ENCODE measurements at places on chromosomes 4 and X.

DNA sequence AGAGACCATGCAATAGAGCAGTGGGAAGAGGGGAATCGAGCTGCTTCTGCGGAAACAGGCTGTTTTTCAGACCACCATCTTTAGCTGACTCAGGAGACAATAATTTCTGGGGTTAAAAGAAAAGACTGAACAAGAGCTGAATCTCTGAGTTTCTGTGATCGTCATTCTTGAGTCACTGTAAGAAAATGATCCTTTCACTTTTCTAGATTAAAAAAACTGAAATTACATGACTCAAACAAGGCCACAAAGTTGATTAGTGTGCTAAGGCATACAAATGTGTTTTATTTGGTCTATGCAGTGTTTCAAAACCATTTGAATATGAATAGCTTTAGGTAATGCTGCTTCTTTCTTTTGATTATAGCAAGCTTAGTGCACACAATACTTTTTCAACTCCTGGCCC, 194.4 kb upstream of the RPL34 start:
- no peak for DNase-seq

DNA sequence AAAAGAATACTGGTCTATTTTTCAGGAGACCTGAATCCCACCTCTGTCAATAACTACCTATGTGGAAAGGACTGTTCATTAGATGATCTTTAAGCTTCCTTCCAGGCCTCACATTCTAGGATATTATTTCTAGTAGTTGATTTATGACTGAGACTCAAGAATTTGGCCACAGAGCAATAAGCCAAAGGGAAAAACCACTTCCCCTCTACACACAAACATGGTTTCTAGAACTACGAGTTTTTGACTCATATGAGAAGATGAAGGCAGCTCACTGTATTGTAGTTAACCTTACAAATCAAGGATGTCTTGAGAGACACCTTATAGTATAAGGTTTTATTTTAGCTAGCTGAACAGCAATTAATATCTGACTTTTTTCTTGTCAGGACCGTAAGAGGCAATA, 36.9 kb upstream of the GDPD2 start:
- DNase-seq, result no peak

GRCh38 chr4:168538632-168539031, 41.8 kb downstream of the PALLD start:
- no peak for DNase-seq

DNA sequence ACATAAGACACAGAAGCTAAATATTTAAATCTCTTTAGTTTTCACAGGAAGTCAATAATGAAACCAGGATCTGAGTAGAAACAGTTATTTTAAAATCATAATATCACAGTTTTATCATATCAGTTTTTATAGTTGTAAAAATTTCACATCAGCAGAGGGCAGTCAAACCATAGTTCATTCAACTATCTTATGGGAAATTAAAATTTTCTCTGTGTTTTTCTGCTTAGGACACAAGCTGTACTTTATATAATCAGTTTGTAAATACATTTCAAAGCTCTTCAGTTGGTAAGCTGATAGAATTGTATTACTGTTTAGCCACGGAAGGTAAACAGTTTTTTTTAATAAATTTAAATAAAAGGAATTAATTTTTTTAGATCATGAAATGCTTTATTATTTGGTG, 204.8 kb upstream of the NUDT6 start:
- DNase-seq, result no peak

GRCh38 chrX:5788910-5789309, 439.8 kb downstream of the NLGN4X start:
- DNase-seq, result no peak

DNA sequence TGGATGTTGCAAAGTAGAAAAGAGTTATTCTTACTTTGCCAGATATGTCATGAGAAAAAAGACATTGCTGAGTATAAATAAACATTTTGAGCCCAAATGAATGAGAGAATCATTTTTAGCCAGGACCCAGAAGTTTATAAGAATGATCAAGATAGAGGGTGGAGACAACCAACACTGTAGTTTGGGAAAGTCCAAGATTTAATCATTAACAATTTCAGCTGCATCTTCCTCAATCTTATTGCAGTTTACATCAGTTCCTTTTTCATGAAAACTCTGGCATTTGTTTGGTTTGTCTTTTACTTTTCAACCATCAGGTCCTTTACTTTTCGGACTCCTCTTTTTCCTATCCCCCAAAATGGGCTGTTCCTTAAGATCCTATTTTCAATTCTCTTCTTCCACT, 645.9 kb downstream of the ANKRD50 start:
- no peak for DNase-seq

GRCh38 chrX:75151827-75152592, 4.1 kb downstream of the ABCB7 start:
- DNase-seq, result no peak

GRCh38 chr4:60812811-60813210, 387.3 kb upstream of the ADGRL3 start:
- DNase-seq, result no peak

DNA sequence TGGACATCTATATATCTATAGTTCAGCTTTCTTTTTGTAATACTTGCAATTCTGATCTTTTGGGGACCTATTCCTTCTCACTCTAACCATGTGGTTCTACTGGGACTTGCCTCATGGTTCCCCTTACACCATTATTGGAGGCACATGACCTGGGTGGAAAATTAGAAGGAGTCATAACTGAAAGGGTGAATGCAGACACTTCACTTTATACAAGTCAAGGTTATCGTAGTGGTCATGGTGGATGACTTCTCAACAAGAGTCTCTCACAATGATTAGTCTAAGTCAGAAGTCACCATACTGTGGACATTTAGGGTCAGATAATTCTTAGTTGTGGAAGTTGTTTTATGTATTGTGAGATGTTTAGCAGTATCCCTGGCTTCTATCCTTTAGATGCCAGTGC, 10.5 kb upstream of the EIF4E start:
- DNase-seq, result no peak

DNA sequence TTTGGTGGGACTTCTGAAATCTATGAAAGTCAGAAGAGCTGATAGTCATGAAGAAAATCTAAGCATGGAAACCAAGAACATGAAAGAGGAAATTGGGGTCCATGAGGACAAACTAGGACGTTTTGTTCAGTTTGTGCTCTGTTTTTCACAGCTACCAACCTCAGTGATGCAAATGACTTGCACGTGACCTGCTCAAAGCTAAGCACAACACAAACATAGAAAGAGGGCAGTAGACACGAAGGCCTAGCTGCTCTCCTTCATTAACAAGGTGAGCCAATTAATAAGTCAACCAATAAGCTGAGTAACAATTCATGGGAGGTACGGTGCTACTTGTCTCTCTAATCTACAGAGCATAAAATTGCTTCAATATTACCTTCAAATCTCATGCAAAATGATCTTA, 684.1 kb downstream of the TRAM1L1 start:
- no peak for DNase-seq

DNA sequence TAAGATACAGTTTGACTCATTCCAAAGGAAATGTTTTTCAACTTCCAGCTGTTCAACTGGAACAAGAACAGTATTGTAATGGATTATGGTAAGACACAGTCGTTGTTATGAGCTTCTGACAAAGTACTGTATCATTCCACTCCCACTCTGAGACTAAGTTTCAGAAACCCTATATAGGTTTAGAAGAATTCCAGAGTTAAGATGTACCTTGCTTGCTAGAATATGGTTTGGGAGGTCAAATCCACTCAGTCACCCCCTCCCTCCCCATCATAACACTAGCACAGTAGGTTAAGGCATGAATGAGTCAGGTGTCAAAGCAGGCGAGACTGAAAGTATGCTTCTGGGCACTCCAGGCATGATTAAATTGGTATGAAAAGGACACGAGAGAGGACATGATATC, 339.7 kb downstream of the DMD start:
- no peak for DNase-seq

- DNase-seq, result no peak
Measured at GRCh38 chr4:186725469-186726425, 2.1 kb upstream of the FAT1 start.

DNA sequence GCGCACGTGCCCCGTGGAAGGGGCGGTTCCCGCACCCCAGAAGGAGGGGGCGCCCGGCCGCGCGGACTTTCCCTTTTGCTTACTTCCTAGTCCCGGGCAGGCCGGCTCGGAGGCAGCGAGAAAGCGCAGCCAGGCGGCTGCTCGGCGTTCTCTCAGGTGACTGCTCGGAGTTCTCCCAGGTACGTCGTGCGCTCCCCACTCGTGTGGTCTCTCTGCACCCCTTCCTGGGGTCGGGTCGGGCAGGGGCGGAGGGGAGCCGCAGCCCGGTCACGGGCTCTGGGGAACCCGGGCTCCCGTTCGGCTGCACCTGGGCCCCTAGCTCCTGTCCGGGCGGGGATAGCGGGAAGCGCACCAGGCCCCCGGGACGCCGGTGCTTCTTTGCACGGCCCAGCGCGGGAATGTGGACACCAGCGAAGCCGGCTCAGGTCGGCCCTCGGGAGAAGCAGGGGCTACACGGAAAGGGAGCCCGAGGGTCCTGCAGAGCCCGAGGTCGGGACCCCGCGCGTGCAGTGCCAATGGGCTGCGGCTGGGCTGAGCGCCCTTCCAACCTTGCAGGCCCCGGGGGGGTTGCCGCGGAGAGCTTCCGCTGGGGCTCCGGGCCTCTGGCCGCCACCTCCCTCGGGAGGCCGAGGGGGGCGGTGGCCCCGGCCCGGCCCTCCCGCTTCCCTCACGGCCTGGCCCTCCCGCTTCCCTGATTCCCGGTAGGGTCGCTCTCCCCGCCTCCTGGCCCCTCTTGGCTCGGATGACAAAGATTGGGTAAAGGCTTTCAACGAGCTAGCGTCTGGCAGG, at the start of gene TLR2:
TSS of gene TLR2 (plus strand) at position 99 of the 789 bp plus-strand sequence. CDS start 18,628 bp downstream, outside the sequence.
- DNase-seq, result peak; percentile 19

- DNase-seq, result no peak
Measured at GRCh38 chrX:135973025-135973547, 702 bp downstream of the MMGT1 start.

DNA sequence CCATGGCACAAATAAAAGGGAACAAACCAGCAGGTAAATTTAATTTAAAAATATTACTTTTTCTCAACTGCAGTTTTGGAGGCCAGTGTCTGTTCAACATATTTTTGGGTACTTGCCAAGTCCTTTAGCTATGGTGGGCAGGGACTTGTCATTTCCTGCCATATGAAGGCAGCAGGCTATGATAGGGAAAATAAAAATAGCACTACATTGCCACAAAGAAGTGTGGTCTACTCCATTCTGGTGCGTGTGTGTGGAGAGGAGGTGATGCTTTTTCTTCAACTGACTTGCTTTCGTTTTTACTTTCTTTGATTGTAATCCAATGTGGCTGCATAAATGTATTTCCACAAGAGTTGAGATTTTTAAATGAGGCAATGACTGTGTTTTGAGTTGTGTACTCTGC, 17.2 kb downstream of the GPR174 start:
- peak; percentile 2 for DNase-seq

DNA sequence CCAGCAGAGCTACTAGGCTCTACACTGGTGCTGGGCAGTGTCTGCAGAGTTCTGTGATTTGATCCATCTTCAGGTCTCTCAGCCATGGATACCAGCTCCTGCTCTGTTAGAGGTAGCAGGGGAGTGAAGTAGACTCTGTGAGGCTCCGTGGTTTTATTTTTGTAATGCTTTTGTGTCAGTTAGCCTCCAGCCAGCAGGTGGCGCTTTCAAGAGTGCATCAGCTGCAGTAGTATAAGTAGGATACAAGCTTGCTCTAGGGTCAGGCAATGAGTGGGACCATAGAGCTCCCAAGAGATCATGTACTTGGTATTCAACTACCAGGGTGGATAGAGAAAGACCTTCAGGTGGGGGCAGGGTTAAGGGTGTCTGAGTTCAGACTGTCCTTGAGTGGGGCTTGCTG, 362.5 kb upstream of the TRAM1L1 start:
- no peak for DNase-seq

All from activated CD4-positive, CD25-positive, alpha-beta regulatory T cell (primary cell).